ENCODE measurements at places on chromosomes 11 and 22. TPM values are rescaled to one million over a fixed set of nuclear protein-coding genes. Genes with fewer than 3 reads are reported as not detected.

DNA sequence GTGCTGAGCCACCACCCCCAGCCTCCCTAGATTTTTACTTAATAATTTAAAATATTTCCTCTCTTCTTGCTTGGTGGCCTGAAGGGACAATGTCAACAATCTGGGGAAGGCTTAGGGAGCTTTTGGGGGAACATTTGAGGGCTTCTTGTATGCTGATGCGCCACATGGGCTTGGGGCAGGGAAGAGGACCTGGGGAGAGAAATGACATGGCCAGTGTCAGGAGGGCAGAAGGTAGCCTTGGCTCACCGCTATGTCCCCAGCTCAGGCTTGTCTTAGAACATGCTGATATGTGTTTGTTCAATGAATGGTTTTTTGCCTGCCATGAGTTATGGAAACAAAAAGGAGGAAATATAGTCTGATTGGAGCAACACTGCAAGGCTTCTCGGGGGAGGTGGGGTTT lies 51.6 kb downstream of the ST14 start:
- H3K27me3 ChIP-seq, result no peaks in the 10 kb centered on the region
- H3K4me3 ChIP-seq, result no peak overlapping the region
- DNase-seq, result no peak
- H3K4me1 ChIP-seq, result peaks cover 8% of the 10 kb centered on the region
- H3K36me3 ChIP-seq, result no peaks in the 10 kb centered on the region
- no peak overlapping the region for H3K27ac ChIP-seq

DNA sequence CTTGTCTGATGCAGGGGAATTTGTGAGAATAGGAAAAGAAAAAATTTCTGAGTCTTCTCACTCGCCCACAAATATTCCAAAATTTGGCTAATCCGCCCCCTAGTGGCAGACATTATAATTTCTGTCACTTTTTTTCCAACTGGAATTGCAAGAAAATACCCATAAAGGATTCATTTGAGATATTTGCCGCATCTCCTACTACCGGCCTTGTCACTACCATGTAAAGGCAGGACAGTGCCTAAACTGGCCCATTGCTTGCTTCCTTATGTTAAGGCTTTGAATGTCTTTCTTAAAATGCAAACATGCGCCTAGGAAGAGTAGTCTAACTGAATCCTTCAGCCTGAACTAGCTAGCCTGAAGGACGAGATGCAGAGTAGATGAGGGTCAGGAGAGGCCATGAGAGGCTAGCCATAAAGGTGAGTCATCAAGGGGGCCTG lies 9.3 kb upstream of the CEP295 start:
- no peak for DNase-seq
- H3K4me3 ChIP-seq, result no peak overlapping the region
- no peaks in the 10 kb centered on the region for H3K27me3 ChIP-seq
- H3K36me3 ChIP-seq, result no peaks in the 10 kb centered on the region
- no peak overlapping the region for H3K27ac ChIP-seq

DNA sequence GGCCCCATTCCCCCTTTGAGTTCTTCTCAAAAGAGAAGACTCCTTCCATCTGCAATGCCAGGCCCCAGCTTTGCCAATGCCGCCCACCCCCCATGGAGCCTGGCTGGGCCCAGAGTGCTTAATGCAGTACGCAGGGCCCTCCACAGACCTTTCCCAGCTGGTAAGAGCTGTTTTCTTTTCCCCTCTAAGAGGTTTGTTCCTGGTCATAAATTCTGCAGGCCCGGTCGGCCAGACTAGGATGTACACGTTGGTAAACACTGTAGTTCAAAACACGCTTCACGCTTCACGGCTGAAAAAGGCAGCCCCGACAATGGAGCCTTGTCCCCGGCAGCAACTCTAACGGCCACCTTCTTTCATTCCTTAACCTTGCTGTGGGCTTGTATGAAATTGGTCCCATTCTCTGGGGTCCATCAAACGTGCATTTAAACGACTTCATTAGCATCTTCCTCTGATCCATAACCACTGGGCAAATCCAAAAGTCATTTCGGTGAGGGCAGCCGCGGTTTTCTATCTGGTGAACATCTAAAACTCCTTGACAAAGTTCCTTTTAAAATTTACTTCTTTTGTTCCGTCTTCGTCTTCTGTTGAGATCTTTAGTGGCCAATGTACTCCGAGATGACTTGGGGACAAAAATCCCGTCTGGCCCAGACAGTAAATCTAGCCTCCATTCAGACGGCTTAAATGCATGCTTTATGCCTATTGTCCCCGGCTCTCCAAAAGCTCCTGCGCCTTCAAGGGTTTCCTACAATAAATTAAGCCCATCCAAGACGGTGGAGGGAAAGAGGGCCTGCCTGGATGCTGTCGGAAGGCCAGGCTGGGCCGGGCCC lies 60.0 kb upstream of the MYEOV start:
- H3K27me3 ChIP-seq, result no peaks in the 10 kb centered on the region
- no peaks in the 10 kb centered on the region for H3K36me3 ChIP-seq
- DNase-seq, result no peak
- no peak overlapping the region for H3K4me3 ChIP-seq
- no peaks in the 10 kb centered on the region for H3K4me1 ChIP-seq

DNA sequence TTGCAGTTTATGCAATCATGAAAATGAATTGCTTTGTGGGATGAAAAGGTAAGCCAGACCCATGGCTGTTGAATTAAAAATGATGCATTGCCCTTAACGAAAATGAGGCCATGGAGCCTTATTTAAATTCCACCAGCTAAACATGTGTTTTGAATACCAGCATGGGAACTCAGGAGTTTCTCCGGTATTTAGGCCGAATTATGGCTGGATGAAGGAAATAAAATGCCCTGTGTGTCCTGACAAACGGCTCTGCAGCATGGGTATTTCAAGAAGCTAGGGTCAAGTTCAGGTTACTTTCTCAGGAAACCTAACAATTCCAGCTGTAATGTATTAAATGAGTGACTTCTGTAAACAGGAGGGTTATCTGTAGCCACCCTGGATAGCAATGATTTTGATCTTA lies 38.3 kb downstream of the AMOTL1 start:
- no peaks in the 10 kb centered on the region for H3K36me3 ChIP-seq
- no peaks in the 10 kb centered on the region for H3K4me1 ChIP-seq
- no peaks in the 10 kb centered on the region for H3K27me3 ChIP-seq
- no peak overlapping the region for H3K4me3 ChIP-seq

GRCh38 chr11:70511345-70511744 lies 113.0 kb downstream of the CTTN start:
- no peak for DNase-seq
- H3K4me3 ChIP-seq, result no peak overlapping the region
- H3K27ac ChIP-seq, result no peak overlapping the region
- no peaks in the 10 kb centered on the region for H3K4me1 ChIP-seq
- no peaks in the 10 kb centered on the region for H3K27me3 ChIP-seq

The BARX2 gene
- not detected for polyA plus RNA-seq

GRCh38 chr11:64802370-64803157 lies 450 bp downstream of the MAP4K2 start:
- H3K36me3 ChIP-seq, result peaks cover 19% of the 10 kb centered on the region
- peaks cover 28% of the 10 kb centered on the region for H3K4me1 ChIP-seq
- peak overlapping the region; percentile 77 for H3K4me3 ChIP-seq

The SLC22A8 gene
- not detected for polyA plus RNA-seq

The OR10A3 gene
- polyA plus RNA-seq, result not detected

DNA sequence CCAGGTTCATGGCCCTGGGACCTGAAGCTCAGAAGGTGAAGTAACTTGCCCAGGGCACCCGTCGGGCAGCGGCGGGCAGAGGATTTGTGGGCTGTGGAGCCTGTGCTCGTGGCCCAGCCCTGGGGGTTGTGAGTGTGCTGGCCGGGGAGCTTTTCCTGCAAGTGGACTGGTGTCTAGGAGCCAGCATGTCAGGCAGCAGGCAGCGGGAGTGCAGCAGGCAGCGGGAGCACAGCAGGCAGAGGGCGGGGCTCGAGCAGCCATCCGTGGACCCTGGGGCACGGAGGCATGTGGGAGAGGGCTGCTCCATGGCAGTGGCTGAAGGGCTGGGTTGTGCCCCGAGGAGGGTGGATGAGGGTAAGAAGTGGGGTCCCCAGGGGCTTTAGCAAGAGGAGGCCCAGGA lies 72.7 kb upstream of the PPP6R3 start:
- H3K27ac ChIP-seq, result no peak overlapping the region
- H3K4me3 ChIP-seq, result no peak overlapping the region
- no peaks in the 10 kb centered on the region for H3K27me3 ChIP-seq
- DNase-seq, result no peak

The TMPRSS4 gene
- polyA plus RNA-seq, result not detected

The MS4A1 gene
- polyA plus RNA-seq, result 11.1 TPM

- no peaks in the 10 kb centered on the region for H3K36me3 ChIP-seq
- no peak overlapping the region for H3K4me3 ChIP-seq
- no peak for DNase-seq
These were observed 3.6 kb upstream of the ME3 start for GRCh38 chr11:86676010-86676409.

DNA sequence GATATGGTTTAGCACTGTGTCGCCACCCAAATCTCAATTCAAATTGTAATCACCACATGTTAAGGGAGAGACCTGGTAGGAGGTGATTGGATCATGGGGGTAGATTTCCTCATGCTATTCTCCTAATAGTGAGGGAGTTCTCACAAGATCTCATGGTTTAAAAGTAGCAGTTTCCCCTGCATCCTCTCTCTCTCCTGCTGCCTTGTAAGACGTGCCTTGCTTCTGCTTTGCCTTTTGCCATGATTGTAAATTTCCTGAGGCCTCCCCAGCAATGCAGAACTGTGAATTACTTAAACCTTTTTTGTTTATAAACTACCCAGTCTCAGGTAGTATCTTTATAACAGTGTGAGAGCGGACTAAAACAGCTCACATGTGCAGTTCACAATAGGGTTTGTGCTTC lies 1668.7 kb upstream of the RAG2 start:
- no peaks in the 10 kb centered on the region for H3K4me1 ChIP-seq
- H3K27me3 ChIP-seq, result no peaks in the 10 kb centered on the region
- H3K4me3 ChIP-seq, result no peak overlapping the region
- H3K27ac ChIP-seq, result no peak overlapping the region
- no peak for DNase-seq

The PAMR1 gene
- polyA plus RNA-seq, result not detected

DNA sequence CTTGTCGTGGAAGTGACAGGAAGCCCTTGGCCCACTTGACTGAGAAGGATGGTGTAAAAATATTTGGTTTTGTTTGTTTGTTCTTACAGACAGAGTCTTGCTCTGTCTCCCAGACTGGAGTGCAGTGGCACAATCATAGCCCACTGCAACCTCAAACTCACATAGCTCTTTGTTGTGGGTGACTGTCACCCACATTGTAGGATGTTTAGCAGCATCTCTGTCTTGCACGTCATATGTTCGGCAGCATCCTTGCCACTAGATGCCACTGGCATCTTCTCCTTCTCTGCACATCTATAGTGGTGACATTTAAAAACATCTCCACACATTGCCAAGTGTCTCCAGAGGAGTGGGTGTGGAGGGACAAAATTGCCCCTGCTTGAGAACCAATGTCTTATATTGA lies 56.8 kb downstream of the PRR5L start:
- no peak overlapping the region for H3K4me3 ChIP-seq
- H3K4me1 ChIP-seq, result peaks cover 23% of the 10 kb centered on the region
- H3K27ac ChIP-seq, result no peak overlapping the region
- H3K27me3 ChIP-seq, result no peaks in the 10 kb centered on the region
- peak; percentile 89 for DNase-seq

DNA sequence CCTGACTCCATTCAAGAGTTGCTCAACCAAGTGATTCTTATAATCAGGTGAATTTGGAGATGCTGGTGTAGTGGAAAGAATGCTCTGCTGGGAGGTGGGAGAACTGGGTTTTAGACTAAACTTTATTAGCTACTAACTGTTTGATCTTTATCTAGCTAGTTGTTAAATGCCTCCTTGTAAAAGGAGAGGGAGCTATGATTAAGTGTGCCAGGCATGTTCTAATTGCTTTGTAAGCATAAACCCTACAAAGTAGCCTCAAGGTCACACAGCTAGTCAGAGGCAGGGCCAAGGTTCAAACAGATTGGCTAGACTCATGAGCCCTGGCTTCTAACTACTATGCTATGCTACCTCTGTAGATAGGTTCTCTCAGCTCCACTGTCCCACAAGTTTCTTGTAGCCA lies 105.5 kb downstream of the NXPE2 start:
- no peak overlapping the region for H3K27ac ChIP-seq
- DNase-seq, result no peak
- H3K4me1 ChIP-seq, result no peaks in the 10 kb centered on the region
- no peak overlapping the region for H3K4me3 ChIP-seq
- no peaks in the 10 kb centered on the region for H3K36me3 ChIP-seq
- H3K27me3 ChIP-seq, result no peaks in the 10 kb centered on the region

DNA sequence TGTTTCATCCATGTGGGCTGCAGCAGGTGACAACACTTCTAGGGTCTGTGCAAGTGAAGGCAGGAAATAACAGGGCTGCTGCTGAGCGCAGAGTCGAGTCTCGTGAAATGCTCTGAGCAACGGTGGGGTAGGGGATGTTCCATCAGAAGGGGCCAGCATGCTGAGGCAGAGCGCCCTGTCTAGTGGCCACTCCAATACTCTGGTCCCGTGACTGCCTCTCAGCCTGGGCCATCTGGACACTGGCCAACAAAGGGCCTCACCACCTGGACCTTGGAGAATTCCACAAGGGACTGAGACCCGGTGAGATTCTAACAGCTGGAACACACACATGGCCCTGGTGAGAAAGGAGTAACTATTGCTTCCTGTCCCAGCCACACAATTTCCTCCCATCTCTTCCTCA lies 375.7 kb downstream of the SHANK2 start:
- no peak overlapping the region for H3K4me3 ChIP-seq
- no peaks in the 10 kb centered on the region for H3K27me3 ChIP-seq

DNA sequence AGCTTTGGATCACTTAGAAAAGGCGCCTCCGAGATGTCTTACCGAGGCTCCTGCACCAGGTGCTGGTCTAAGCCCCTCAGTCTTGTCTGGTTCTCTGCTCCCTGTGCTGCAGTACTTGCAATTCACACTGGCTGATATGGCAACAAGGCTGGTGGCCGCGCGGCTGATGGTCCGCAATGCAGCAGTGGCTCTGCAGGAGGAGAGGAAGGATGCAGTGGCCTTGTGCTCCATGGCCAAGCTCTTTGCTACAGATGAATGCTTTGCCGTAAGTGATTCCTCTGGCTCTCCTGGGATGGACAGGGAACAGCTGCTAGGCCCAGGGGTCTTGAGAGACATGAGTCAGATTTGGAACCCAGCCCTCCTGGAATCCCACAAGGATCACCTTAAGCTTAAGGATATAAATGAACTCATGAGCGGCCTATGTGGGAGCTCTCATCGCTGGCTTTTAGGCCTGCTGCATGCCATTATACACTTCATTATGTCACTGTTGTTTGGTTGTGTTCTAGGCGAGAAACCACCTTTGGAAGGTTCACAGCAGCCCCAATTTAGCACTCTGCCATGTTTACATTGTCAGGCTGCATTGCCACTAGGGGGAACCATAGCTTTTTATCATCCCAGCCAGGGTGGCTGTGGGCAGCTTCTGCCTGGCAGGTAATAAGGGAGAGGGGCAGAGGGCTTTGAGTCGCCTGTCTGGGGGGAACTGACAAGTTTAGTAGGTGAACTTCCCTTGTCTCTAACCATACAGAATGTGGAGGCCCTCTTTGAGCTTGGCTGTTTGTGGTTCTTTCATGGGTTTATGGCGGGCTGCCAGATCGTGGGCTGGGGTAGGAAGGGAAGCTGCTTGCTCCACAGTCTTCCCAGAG lies 8.5 kb downstream of the ACAD8 start:
- DNase-seq, result no peak
- H3K4me3 ChIP-seq, result no peak overlapping the region
- peaks cover 32% of the 10 kb centered on the region for H3K36me3 ChIP-seq
- no peaks in the 10 kb centered on the region for H3K27me3 ChIP-seq

Data from CD8-positive, alpha-beta memory T cell (primary cell).